ENCODE measurements at places on chromosomes 16 and 17. TPM values are rescaled to one million over a fixed set of nuclear protein-coding genes. Genes with fewer than 3 reads are reported as not detected.

The SP6 gene
- 0.13 TPM for total RNA-seq

The WDR81 gene
- 8.0 TPM for total RNA-seq

The ORAI3 gene
- 10.9 TPM for total RNA-seq

The KRTAP2-3 gene
- not detected for total RNA-seq

The WNT3 gene
- total RNA-seq = 0.09 TPM

The MYO15B gene
- total RNA-seq = 24.9 TPM

The SCNN1B gene
- not detected for total RNA-seq

The CD79B gene
- 31.6 TPM for total RNA-seq

The BLTP2 gene
- total RNA-seq = 137 TPM

The CDT1 gene
- 182 TPM for total RNA-seq

The LGALS9B gene
- total RNA-seq = not detected

The TRIM72 gene
- not detected for total RNA-seq

The CES4A gene
- 4.5 TPM for total RNA-seq

The CRK gene
- total RNA-seq = 12.9 TPM

The MYH1 gene
- not detected for total RNA-seq

The PVALEF gene
- not detected for total RNA-seq

The GDPD1 gene
- total RNA-seq = 1.3 TPM

The SLC38A8 gene
- total RNA-seq = not detected

The CTRB1 gene
- total RNA-seq = not detected

All from activated CD8-positive, alpha-beta T cell treated with anti-CD3 and anti-CD28 coated beads for 36 hours (primary cell).